Activated gamma-delta T cell (primary cell): ENCODE measurements at places on chromosomes 12 and 14.

DNA sequence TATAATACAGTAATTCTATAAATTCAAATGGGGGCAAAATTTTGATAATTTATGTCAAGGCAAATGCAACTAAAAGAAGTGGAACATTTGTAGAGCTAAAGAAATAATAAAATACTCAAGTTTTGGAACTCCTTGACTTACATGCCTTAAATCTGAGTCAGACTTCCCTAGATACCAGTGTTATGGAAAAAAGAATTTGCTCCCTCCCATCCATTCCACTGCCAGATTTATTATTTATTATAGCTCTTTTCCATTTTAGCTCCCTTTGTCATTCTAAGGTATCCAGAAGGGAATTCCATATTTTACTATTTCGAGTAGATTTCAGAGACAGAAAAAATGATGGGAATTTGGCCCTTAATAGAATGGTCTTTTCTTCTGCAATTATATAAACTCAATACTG, 44.0 kb downstream of the RHOJ start:
- DNase-seq = no peak

DNA sequence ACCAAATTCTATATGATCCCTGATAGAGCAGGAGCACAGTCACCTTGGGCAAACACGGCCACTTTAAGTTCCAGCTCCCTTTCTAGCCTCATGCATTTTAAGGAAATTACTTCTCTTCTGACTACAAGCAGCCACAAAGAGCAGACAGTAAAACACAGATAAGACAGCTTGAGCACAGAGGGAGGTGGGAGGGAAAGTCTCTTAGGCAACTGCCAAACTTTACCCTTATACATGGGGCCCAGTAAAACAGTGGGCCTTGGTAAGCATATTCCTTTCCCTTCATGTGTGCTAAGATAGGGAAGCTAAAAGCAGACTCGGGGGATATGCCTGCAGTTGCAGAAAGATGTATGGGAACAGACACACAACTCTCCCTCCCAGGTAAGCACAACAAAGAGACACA, 235.9 kb downstream of the CPNE8 start:
- no peak for DNase-seq

GRCh38 chr14:94307410-94307992, 14.4 kb upstream of the SERPINA10 start:
- no peak for DNase-seq

DNA sequence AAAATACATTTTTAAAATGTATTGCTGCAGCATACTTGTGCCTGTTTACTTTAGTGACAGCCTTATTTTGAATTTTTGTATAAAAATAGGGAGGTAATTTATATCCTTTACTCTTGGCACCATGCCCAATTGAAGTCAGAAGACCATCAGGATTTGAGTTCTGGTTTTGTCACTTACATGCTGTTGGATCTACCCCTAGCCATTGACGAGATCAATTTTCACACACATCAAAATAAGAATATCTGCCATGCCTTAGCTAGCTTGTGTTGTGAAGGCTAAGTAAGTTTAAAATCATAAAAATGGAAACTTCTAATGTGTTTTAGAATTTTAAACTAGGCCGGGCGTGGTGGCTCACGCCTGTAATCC, 381.8 kb downstream of the KCNH5 start:
- DNase-seq = no peak
